Cortex of kidney (tissue), 1 donor: ENCODE measurements at places on chromosomes 7 and 10.

DNA sequence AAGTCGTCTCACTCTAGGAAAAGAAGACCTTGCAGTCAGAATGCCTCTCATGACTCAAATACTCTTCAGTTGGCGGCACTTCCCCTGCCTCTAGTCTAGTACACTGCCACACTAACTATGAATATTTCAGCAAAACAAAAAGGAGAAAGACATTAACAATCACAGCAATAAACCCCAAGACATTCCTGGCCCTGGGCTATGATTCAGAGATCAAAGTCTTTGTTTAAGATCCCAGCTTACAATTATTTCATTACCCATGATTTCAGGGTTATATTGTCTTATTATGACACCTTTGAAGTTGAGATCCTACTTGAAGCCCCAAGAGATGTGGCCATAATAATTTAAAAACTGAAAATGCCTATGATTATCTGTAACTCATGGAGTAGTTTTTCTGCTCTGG, 597.5 kb downstream of the REEP3 start:
- no peak for DNase-seq

- DNase-seq = no peak
These were observed 23.2 kb downstream of the NT5C3A start for GRCh38 chr7:33039257-33039902.

- DNase-seq = no peak
These were observed 365.3 kb upstream of the IGFBP3 start for GRCh38 chr7:46286356-46286755.

GRCh38 chr7:17305387-17306171, 7.1 kb downstream of the AHR start:
- DNase-seq = no peak

DNA sequence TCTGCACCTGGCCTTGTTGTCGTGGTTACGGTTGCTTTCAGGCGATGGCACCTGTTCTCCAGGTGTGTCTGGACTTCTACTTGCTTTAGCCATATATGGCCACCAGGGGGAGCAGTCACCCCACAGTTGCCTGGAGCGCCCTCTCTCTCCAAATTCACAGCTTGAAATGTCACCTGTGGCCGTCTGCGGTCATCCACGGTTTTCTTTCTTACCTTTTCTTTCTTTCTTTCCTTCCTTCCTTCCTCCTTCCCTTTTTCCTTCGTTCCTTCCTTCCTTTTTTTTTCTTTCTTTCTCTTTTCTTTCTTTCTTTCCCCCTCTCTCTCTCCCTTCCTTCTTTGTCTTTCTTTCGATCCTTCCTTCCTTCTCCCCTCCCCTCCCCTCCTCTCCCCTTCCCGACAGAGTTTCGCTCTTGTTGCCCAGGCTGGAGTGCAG, 150.5 kb upstream of the VKORC1L1 start:
- no peak for DNase-seq

- DNase-seq = no peak
These were observed 16.5 kb downstream of the CREB3L2 start for GRCh38 chr7:137985253-137985896.

- no peak for DNase-seq
These were observed 12.6 kb downstream of the TRIM8 start for GRCh38 chr10:102656791-102657371.

DNA sequence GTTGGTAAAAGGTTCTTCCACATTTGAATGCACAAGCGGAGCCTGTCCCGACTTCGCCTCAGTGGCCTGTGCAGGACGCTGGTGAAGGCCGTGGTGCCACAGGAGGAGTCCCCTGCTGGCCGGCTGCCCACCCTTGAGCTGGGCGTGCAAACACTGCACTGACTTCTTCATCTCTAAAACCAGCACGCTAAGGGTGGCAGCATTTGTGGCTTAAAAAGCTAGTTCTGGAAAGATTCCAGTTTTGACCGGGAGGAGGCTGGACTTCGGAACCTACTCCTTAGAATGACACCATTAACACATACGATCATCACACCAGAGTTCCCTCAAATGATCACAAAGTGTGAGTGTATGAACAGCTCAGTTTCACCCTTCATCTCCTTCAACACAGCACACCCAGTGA, 102.4 kb downstream of the SMURF1 start:
- DNase-seq = no peak

GRCh38 chr7:47186316-47186715, 395.6 kb downstream of the TNS3 start:
- DNase-seq = no peak
